HEK293T (cell line): ENCODE measurements at places on chromosomes 2 and 18.

GRCh38 chr2:24538720-24539119, 47.7 kb downstream of the NCOA1 start:
- no peak for DNase-seq

DNA sequence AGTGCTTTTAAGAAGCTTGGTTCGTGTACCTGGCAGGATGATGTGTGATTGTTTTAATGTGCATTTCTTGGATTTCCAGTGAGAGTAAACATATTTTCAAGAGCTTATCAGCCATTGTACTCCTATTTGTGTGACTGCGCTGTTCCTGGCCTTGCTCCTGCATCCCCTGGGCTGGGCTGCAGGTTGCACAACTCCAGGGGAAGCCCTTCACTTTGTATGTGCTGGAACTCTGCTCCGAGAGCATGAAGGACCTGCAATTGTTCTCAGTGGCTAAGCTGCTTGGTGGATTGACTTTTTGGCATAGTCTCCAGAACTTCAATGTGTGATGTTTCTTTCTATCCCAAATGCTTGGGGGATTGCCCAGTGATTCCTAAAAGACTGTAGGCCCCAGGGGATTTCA, 18.8 kb downstream of the ATP6V1C2 start:
- no peak for DNase-seq

- no peak for DNase-seq
Observed at GRCh38 chr2:67848551-67849285, 214.1 kb downstream of the C1D start.

GRCh38 chr2:237744613-237745249, 53.8 kb upstream of the RBM44 start:
- peak; percentile 78 for DNase-seq

- DNase-seq: no peak
Observed at GRCh38 chr2:47501374-47502200, 98.6 kb downstream of the MSH2 start.

DNA sequence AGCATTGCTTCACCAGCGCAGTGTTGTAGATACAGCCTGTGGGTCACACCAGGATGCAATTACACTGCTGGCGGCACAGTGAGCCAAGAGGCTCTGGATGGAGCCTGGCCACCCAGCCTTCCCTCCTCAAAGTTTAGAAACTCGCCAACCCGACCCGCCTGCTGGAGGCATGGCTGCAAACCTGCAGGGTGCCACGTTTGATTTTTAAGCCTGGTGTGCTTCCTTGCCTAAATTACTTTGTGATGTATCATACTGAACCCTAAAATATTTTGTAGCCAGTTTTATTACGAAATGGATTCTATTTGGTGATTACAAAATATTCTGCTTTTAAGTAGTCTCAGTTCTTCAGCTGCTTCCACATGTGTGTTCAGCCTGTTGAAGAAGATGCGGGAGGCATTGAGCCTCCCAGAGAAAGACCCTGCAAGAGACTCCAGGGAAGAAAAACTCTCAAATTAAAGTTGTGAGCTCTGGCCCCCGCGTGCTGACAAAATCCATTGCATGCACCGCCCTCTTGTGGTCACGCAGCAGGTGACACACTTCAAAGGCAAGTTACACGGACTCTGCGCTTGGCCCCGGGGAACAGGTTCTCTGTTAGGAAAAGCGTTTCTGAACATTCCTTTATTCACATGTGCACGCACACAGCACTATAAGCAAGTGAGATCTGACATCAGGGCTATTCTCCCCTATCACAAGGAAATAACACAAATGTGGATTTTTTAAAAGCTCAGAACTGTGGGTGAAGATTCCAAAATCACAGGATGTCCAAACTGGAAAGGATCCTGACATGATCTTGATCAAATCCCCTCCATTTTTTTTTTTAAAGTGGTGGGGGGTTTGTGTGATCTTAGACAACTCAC, 63.0 kb upstream of the TWIST2 start:
- peak; percentile 68 for DNase-seq

DNA sequence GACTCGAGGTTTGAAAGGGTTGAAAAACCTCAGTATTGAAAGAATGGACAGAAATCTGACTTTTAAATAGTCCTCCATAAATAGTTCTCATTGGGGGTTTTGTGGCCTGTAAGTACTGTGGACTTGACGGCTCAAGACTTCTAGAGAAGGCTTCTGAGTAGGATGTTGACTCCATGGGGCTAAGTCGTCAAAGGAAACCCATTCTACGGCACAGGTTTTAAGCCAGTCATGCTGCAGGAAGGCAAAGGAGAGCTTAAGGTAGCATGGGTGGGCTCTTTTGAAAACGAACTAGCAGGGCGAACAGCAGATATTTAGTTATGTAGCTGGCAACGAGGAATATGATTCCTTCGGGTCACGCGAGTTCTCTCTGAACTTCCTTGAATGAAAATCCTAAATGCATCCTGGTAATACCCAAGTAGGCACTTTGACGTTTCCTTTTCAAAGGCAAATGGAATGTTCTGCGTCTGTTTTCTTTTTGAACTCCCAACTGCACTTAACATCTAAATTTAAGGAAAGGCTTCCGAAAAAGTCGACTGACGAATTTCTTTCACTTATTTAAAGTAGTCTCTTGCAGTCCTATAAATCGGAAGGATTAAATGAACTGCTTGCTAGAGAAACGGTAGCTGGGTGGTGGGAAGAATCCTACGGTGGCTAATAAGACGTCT, 1.1 kb upstream of the NEDD4L start:
- no peak for DNase-seq

DNA sequence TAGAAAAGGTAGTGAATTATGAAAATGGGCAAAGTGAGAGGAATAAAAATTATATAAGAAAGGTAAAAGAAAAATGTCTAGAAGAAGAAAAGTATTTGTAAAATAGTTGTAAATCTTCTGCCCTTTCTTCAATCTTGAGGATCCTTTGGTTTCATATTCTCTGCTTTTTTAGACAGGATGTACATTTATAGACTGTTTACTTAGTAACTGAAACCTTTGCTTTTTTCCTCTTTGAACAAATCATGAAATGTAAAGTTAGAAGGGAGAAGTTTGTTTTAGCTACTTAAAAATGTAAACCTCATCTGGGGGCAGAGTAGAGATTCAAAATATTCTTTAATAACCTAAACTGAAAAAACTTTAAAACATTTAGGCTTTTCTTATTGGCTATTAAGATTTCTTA, 150.4 kb upstream of the ITGA4 start:
- DNase-seq: no peak

DNA sequence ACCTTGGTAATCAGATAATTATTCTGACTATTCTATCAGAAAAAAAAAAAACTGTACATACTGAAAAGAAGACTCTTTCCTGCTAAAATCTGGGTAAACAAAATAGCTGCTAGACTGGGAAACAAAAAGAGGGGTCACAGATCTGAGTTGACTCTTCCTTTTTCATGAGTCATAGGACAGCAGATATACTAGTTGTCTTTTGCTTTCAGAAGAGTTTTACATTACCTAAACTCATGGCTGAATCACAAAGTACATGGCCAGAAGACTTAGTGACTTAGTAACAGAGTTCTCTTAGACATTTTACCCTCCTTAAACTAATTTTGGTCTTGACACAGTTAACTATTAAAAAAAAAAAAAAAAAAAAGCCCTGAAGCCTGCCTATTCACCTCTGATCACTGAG, 834.0 kb upstream of the FSHR start:
- no peak for DNase-seq

DNA sequence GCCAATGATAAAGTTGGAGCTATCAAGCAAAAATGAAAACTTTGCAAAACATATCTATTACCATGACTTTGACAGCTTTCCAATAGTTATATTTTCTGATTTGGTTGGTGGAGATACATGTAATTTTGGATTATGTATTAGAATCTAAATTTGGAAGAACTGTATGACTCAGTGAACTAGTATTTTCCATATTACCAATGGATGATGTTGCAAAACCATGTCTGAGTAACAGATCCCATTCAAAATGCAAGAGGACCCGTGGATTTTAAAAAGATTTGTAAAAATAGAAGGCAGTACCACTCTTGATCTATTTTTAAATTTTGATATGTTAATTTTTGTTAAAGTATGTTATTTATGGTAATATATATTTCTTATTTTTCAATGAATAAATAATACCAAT, 83.0 kb downstream of the TAF4B start:
- no peak for DNase-seq

- DNase-seq: no peak
Observed at GRCh38 chr2:125086313-125087184, 1061.5 kb downstream of the CNTNAP5 start.

DNA sequence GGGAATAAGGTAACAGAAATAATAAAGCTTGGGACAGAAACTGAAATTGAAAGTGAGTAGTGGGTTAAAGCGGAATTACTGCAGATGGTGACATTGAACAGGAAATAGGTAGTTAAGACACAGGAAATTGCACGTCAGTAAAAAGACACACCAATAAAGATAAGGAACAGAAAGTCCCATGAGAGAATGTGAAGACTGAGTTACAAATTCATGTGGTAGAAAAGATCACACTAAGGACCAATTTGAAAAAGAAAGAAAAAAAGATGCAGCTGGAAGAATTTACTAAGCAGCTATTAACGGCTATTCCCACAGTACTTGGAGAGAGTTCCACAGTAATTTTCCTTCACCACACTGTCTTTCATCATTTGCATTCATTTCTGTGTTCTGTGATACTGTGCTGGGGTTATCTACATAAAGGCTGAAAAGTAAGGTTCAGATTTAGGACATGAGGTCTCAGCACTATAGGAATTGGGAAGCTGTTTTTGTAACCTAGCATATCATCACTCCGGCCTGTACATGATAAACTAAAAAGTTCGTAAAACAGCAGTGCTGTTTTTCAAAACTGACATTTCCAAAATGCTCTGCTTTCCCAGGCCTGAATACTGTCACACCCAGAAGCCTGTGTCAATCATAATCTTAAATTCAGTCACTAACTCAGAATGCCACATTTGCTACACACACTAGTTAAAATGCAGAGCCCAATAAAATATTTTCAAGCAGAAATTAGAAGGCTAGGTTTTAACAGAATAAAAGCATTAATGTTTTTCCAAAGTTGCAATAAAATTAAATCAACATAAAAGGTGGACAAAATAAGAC, 42.9 kb downstream of the SRBD1 start:
- peak; percentile 10 for DNase-seq

- DNase-seq: no peak
Observed at GRCh38 chr2:196486146-196486545, 153.4 kb upstream of the CCDC150 start.

DNA sequence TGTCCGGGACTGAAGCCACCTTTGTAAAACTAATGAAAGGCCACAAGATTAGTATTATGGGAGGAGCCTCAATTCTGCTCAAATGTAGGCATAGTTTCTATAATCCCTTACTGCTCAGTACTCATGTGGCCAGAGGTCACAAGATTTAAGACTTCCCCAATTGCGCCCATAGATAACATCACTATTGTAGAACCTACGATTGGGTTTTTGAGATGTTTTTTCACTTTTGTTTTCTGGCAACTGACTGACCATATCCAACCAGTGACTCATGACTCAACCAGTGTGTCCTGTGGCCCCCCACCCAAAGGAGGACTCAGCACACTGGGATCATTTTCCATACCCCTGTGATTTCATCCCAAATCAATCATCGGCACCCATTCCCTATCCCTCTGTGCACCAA, 15.2 kb upstream of the TSPYL6 start:
- no peak for DNase-seq

DNA sequence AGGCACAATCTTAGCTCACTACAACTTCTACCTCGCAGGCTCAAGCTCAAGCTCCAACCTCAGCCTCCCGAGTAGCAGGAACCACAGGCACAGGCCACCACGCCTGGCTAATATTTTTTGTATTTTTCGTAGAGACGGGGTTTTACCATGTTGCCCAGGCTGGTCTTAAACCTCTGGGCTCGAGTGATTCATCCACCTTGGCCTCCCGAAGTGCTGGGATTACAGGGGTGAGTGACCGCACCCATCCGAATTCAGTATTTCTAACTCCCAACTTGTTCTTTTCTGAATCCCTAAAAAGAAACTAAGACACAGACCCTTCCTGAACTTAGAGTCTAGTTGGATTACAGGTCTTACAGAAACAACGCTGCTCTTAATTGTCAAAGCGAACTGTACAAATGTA, 32.3 kb upstream of the ACSL3 start:
- DNase-seq: no peak

DNA sequence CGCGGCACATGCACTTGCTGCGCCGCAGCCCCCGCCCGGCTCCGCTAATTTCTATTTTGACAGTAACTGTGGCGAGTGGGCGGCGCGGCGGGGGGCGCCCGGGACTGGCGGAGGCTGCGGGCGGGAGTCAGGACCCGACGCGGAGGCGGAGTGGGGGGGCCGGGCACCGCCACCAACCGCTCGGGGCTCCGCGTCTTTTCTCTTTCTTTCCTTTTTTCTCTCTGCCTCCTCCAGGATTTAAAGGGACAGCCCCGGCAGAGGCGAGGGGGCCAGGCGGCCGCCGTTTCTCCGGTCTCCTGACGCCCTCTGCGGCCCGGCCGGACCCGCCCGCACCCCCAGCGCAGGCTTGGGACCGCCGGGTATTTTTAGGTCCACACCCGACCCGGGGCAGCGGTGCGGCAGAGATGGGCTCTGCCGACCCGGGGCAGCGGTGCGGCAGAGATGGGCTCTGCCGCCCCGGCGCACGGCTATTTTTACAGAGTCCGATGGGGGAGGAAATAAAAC, 460 bp upstream of the ZBTB7C start:
- DNase-seq: peak; percentile 14

GRCh38 chr2:20179755-20180594, 45.0 kb downstream of the SDC1 start:
- DNase-seq: no peak

DNA sequence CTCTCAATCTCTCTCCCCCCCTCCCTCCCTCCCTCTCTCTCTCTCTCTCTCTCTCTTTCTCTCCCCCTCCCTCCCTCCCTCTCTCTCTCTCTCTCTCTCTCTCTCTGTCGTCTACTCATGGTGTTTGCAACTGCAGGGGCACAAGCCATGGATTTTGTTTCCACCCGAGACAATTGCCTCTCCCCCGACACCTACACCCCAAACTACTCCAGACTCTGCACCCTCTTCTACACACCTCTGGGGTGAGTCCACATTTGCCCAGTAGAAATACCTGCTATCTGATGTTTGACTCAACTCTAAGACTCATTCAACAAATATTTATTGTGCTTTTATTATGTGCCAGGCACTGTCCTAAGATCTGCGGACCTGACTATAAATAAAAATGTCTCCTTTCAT, 93.7 kb downstream of the TMEM17 start:
- no peak for DNase-seq

DNA sequence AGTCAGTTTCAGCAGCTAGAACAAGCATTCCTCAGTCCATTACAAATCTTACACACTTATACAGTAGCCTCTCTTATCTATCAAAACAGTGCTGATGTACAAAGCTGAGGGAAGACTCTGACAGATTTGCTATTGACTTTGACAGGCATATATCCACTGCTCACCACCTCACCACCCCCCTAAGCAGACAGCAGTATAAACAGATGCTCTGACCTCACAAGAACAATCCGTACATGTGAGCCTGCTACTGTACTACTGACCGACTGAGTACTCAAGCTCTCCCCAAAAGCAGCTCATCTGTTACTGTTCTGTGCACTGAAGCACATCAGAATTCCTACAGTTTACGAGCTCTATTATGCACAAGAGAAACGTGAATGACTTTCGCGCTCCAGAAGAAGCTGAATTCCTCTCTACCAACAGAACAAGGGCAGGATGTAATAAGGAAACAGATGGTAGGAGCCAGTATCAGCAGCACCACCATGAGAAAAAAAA, 95.6 kb upstream of the PDE1A start:
- no peak for DNase-seq

- no peak for DNase-seq
Observed at GRCh38 chr2:13135856-13136255, 419.1 kb downstream of the TRIB2 start.
